HepG2 (cell line): ENCODE measurements at places on chromosomes 12 and 14.

DNA sequence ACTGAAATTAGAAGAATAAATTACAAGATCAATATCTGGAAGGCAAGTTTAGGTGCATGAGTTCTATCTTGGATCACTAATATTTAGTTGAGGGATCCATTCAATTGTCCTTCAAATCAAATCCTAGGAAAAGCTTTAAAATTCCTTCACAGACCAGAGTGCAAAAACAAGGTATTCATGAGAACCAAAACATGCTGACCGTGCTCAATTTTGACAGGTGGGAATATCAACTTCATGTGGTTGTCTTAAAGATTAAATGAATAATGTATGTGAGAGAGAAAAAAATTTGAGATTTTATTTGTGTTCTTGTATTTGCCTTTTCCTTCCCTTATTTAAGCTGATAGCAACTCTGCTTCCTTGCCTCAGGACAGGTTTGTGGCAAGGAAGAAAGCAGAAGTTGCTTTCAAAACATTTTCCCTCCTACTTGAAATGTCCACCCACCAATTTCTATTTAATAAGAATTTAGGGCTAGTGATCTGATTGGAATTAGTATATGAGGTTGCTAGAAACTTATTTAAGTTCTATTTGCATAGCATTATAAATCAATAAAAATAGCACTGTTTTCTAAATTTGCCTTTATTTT is 4.9 kb upstream of the PPP1R12A start:
- DNase-seq, result no peak

GRCh38 chr12:67714648-67715047 is 66.1 kb downstream of the DYRK2 start:
- DNase-seq, result no peak

DNA sequence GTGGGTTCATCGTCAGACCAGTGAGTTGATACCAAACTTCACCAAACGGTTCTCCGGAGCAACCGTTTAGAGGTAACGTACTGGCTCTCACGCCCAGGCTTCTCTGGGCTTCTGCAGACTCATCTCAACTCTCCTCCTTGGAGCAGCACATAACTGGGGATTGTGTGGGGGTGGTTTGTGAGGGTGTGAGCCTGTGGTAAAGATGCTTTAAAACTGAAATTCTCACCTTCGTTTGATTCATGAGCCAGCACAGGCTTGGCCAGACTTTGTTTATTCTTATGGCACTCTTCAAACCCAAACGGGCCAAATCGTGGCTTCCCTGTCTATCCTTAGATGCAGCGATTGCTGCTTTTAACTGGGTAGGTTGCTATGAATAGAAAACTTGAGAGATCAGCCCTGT is 121.3 kb downstream of the SAMD4A start:
- DNase-seq, result no peak

DNA sequence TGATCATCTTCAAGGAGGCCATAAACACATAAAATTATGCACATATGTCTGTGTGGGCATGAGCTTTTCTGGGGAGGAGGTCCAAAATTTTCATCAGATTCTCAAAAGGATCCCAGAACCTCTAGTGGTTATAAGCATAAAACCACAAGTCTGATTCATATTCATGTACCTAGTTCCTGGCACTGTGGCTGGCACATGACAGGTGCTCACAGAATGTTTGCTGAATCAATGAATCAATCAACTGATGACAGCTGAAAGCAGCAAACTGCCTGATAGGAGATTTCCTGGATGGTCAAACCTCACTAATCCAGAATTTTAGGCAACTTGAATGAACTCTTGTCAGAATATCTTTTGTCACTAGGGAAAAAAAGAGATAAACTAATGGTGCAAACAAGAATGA is 13.5 kb upstream of the CMKLR1 start:
- DNase-seq, result no peak

- DNase-seq, result no peak
Measured at GRCh38 chr12:114140576-114140975, 174.5 kb upstream of the RBM19 start.

- DNase-seq, result no peak
Measured at GRCh38 chr14:59565087-59565486, 11.5 kb downstream of the CCDC175 start.

DNA sequence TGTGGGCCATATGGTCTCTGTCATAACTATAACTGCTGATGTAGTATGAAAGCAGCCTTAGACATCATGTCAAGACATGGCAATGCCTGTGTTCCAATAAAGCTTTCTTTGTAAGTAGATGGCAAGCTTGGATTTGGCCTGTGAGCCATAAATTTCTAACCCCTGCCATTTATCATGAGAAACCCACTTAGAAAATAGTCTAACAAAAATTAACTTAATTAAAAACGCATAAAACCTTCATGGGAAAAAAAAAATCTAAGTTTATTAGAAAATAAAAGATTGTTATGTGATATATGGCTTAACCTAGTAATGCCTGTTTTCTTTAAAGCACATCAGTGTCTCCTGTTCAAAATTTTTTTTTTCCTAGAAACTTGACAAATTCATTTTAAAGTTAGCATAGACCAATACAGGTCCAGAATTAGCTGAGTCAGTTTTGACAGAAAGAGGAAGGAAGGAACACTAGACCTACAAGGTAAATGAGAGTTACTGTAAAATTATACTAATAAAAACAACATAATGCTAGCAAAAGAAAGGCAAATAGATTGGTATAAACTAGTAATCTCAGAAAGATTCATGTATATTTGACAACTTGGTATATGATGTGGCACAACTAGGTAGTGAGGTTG is 68.2 kb downstream of the USP15 start:
- no peak for DNase-seq

- DNase-seq, result no peak
Measured at GRCh38 chr14:71524320-71524982, 407.8 kb upstream of the RGS6 start.

- no peak for DNase-seq
Measured at GRCh38 chr12:113261847-113262470, 40.7 kb downstream of the TPCN1 start.

- DNase-seq, result no peak
Measured at GRCh38 chr12:119069147-119069642, 87.9 kb downstream of the SRRM4 start.

- DNase-seq, result no peak
Measured at GRCh38 chr14:70641548-70642302, at the start of gene TTC9. Gene TTC9, plus strand, starts transcription at chr14:70641916. Its CDS starts 214 bp downstream, at chr14:70642130.
